ENCODE measurements at places on chromosomes 7 and 10.

DNA sequence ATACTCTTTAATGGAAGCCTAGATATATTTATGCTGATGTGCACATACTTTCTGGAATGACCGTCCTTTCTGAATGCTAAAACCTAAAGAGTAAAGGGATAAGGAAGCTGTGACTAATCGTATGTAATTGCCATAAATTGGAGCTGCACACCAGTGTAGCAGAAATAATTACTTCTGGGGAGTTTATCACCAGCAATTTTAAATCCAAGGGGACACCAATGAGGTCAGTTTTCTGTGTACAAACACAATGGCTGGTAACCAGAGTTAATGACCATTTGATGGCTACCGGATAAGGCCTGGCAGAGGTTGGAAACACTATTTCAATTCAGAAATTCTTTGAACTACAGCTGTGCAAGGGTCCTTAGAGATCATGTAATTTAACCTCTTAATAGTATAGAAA lies 670.1 kb downstream of the REEP3 start:
- DNase-seq = no peak

- DNase-seq = no peak
Measured at GRCh38 chr7:135389971-135390370, 119.9 kb downstream of the CNOT4 start.

DNA sequence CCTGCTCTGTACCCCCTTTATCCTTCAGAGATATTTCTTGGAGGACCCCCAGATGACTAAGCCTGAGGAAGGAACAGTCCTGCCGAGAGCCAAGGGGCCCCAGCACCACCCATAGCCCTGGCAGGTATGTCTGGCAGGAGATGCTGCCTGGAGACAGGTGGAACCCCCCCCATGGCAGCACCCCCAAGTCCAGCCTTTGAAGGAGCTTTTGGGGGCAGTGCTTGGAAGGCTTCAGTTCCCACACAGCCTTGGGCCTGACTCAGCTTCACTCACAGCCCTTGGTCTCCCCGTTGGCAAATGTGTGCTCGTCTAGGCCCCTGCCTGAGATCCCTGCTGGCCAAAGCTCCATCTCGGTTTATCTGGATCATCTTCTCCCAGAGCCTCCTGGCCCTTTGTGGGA lies 23.0 kb upstream of the PCBD1 start:
- DNase-seq = no peak

DNA sequence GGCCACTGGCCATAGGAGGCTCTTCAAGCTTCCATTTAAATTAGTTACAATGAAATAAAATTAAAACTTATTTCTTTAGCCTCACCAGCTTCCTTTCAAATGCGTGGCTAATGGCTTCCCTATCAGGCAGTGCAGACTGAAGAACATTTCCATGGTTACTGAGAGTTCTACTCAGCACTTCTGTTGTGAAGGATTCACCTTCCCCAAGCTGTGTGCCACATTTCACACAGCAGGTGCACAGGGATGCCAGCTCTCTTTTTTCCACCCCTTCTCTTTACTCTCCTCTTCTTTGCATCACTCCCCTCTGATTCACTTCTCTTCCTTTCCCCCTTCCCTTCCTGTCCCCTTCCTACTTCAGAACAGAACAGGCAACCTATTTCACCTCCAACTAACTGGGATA lies 833 bp downstream of the GDF2 start:
- no peak for DNase-seq

- DNase-seq = peak; percentile 20
Measured at GRCh38 chr7:84196084-84196503, 1.5 kb upstream of the SEMA3A start.

DNA sequence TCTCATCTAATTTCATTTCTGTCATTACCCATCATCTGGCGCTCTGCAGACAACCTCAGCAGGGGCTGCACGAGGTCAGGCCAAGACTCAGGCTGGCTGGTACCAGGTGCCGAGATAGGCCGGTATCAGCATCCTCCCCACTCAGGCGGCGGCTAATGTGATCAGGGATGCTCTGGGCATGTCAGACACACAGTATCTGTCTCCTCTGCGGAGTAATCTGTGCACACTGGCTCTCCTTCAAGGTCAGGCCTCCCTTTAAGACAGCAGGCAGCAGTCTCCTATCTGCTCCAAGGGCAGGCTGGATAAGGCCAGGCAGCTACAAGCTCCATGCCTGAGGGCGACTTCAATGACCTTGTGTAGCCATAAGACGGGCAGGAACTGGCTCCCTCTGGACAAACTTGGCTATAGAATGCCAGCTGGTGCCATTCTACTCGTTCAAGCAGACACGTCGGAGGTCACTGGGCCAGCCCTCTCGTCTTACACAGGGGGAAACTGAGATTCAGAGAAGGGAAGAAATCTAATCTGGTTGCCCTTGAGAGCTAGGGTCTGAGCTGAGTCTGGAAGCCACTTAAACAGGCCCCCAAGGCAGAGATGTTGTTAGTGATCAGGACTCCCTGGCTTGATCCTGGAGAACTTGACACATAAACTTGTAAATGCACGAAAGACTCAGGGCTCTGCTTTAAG lies 59.3 kb downstream of the ARHGAP22 start:
- DNase-seq = no peak

DNA sequence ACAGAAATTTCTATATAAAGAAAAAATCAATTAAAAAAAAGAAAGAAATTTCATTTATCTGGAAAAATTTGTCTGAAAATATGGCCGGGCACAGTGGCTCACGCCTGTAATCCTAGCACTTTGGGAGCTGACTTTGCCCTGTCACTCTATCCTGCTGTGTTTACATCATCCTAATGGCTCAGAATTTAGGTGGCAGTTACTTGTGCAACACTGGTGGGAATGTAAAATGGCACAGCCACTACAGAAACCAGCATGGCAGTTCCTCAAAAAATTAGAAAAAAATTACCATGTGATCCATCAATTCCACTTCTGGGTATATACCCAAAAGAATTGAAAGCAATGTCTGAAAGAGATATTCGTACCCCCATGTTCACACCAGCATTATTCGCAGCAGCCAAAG lies 405.2 kb upstream of the AUTS2 start:
- no peak for DNase-seq

- no peak for DNase-seq
Measured at GRCh38 chr7:40474790-40475680, 340.2 kb downstream of the SUGCT start.

DNA sequence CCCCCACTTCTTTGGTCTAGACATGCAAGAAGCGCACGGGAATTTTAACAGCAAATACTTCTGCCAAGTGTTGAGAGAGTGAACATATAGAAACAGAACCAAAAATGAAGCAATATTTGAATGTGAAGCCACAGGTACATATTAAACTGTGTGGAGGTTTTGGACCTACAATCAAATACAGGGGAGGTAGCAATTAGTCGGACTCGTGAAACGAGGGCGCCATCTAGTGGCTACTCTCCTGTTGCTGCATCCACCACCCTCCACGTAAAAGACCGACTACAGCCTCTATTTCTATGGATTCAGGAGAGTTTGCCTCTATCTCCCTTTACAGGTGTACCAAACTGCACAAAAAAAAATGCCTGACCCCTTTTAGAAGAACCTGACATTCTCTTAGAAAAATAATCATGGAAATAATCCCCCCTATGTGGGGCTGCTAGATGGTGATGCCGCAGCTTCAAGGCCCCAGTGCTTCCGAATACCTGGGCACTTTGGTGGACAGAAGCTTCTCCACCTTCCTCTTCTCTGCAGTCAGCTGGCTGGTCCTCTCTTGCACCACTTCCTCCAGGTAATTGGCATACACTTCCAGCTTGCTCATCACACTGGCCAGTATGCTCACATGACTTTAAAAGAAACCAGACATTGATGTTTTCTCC lies 31.7 kb downstream of the TECTB start:
- DNase-seq = peak; percentile 50

GRCh38 chr10:70742537-70743429 lies 42.4 kb downstream of the TBATA start:
- no peak for DNase-seq

GRCh38 chr7:24786941-24787340 lies 29.7 kb upstream of the GSDME start:
- no peak for DNase-seq

- DNase-seq = no peak
Measured at GRCh38 chr7:54880326-54880989, 121.4 kb upstream of the SEC61G start.

GRCh38 chr7:148625342-148625741 lies 34.8 kb downstream of the C7orf33 start:
- no peak for DNase-seq

DNA sequence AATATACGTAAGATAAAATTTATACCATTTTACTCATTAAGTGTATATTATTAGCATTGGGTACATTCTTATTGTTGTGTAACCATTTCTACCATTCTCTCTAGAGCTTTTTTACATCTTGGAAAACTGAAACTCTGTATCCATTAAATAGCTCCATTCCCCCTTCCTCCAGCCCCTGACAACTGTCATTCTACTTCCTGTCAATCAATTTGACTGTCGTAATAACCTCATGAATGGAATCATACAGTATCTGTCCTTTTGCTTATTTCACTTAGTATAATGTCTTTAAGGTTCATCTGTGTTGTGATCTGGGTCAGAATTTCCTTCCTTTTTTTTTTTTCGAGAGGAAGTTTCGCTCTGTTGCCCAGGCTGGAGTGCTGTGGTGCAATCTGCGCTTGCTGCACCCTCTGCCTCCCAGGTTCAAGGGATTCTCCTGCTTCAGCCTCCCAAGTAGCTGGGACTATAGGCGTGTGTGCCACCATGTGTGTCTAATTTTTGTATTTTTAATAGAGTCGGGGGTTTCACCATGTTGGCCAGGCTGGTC lies 15.6 kb downstream of the ZRANB1 start:
- no peak for DNase-seq

GRCh38 chr10:69643779-69644657 lies 14.0 kb downstream of the FAM241B start:
- DNase-seq = no peak

DNA sequence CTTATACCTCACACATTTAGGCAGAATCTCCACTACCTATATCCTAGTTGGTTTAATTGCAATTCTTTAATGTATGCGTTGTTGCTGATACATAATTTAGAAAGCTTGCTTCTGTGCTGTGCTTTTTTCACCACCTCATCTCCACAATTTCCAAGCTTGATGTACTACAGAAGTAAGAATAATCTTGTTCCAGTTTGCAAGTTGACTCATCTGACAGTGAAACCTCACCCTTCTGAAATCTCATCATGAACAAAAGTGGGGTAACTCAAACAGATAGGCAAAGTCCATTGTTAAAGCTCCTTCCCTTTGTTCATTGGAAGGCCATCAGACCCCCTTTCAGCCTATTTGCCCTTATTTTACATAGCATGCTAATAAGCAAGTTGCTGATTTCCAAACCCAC lies 13.6 kb downstream of the EIF4EBP2 start:
- no peak for DNase-seq

DNA sequence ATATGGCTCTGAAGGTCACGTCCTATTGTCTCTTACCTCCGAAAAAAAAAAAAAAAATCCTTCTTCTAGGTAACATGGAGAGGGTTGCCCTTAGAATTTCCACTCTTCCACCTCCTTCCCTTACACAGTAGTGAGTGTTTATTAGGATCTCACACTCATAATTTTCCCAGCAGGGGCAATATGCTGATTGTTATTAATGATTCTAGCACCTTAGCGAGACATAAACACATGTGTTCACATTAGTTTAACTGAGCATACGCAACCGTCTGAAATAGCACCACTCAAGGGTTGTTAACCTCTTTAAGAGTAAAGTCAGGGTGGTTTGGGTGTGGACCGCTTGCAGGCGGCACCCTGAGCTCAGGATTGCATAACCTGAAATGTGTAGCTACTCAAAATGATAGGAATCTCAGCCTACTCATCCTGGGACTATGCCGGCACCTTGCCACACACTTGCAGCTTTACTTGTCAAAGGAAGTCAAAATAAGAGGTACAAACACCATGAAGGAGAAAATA lies 52.2 kb downstream of the CPEB3 start:
- DNase-seq = no peak

DNA sequence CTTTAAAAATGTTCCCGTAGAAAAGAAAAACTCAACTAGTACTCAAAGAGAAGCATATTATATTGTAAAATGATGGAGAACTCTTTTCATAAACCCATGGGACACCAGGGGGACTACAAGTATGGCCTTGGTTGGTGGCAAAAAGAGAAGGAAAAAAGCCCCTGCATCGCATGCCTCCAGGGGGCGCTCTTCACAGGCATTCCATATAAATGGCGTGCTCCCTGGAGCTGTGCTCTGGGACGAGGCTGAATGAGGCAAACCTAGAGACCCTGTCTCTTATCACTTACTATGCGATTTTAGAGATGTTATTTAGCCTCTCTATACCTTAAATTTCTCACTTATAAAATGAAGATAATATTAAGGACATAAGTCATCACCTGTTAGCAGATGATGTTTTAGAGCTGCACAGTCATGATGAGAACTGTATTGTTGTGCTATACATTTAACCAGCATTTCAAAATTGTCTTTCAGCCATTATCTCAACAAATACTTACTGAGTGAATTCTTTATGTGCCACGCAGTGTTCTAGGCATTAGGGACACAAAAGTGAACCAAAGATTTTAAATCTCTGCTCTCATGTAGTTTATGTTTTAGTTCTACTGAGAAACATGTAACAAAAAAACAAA lies 105.8 kb downstream of the ARHGAP21 start:
- peak; percentile 59 for DNase-seq

DNA sequence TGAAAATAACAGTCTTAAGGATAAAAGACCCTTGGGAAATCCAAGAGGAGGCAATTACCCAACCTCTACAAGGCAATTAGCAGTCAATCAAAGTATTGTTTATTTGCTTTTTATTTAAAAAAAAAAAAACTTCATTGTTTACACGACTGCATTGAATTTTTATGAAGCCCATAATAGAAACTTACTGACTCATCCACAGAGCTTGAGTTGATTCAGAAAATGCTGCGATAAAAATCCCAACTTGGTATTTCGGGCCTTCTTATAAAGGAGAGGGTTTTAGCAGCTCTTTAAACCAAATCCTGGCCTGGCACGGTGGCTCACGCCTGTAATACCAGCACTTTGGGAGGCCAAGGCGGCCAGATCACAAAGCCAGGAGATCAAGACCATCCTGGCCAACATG lies 69.2 kb upstream of the PALS2 start:
- DNase-seq = no peak

DNA sequence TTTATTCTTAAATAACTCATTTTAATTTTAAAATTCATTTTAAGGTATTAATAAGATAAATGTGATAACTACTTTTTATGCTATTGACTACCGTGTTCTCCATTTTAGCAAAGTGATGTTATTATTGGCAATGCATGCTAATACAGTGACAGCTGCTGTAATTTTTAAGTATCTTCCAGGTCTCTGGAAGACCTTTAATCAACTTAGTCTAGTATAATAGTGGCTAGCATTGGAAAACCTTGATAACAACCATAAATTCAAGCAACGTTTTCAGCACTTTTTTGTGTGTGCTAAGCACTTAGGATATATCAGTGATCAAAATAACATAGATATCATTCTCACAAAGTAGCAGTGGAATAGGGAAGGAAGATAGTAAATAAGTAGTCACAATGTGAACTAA lies 230.9 kb upstream of the MAGI2 start:
- DNase-seq = no peak
